ENCODE measurements at places on chromosomes 16 and 17.

DNA sequence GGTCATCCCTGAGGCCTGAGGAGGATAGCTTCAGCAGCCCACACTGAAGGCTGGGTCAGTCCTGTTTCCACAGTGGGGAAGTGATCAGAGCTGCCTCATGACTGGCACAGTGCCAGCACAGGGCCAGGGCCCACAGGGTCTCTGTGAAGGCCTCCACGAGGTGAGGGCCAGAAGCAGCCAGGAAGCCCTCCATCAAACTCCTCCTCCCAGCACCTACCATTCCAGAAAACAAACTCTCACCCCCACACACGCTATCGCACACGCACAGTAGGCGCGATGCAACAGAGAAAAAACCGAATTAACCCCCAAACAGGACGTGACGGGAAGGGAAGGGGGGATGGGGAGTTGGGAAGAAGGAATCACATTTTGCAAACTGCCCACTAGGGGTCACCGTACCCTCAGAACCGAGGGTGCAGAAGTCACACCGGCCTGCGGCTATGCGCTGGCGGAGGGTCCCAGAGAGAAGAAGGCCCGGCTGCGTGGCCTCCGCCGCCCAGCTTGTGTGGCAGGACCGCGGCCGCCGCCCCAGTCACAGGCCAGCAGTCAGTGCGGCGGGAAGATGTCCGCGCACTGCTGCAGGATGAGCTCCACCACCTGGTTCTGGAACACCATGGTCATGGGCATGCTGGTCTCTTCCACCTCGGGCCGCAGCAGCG lies 37.6 kb downstream of the ARHGAP27 start:
- peak; percentile 18 for DNase-seq

- DNase-seq = no peak
These were observed 470 bp downstream of the DCUN1D3 start for GRCh38 chr16:20899477-20900298.

GRCh38 chr17:27413315-27413714 lies 42.9 kb upstream of the KSR1 start:
- no peak for DNase-seq

- no peak for DNase-seq
These were observed 492.2 kb downstream of the KCNJ2 start for GRCh38 chr17:70661342-70662222.

DNA sequence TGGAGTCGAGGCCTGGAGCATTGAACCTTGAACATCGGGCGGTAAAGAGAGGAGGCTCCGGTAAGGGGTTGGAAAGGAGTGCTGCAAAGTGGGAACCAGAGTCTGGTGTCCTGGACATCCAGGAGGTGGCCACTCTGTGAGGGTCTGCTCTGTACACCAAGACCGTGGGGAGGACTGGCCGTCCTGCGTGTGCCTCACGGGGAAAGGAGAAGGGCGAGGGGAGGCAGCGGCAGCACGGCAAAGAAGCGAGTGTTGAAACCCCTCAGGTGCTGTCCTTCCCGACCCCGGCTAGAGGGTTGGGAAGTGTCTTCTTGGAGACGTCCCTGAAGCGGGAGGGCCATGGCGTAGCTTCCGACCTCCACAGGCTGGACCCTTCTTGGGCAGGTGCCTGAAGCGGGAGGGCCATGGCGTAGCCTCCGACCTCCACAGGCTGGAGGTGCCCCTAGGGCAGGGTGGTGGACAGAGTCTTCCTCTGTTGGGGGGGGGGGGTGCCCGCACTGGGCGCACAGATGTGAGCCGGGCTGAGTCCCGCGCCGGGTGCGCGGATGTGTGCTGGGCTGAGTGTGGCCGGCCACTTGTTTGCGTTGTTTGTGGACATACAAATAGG lies 42.0 kb downstream of the FOXK2 start:
- DNase-seq = no peak

DNA sequence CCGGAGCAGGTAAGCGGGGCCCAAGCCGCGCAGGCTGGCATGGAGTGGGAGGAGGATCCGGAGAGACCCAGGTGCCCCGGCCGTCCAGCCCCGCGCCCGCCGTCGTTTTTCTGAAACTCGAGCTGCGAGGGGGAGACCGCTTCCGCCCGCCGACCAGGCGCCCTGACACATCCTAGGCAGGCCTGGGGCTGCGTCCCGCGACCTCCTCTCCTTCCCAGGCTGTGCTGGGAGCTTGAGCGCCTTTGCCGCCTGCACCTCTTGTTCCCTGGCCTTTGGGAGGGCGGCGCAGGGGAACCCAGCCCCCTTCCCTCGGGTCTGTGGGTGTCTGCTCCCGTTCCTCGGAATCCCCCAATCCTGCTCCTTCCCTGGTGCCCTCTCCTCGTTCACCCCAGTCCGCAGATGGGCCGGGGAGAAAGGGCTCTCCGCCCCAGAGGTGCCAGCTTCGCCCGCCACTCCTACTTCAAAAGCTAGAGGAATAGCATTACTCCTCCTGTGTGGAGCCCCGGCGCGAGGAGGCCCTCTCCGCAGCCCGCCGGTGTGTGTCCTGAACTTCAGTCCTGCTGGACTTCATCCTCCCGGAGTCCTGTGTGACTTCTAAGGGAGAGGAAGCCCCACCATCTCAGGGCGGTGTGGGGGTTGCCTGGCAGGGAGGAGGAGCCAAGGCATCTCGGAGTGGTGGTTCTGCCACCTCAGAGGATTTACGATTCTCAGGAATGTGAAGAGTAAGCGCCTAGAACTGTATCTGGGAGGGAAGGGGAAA lies 1.0 kb downstream of the NHERF1 start:
- no peak for DNase-seq

- DNase-seq = no peak
These were observed 15.2 kb downstream of the ARHGAP23 start for GRCh38 chr17:38443356-38444031.
